ENCODE measurements at places on chromosomes 4 and X.

- DNase-seq, result no peak
Measured at GRCh38 chrX:41429592-41429991, 17.6 kb upstream of the NYX start.

DNA sequence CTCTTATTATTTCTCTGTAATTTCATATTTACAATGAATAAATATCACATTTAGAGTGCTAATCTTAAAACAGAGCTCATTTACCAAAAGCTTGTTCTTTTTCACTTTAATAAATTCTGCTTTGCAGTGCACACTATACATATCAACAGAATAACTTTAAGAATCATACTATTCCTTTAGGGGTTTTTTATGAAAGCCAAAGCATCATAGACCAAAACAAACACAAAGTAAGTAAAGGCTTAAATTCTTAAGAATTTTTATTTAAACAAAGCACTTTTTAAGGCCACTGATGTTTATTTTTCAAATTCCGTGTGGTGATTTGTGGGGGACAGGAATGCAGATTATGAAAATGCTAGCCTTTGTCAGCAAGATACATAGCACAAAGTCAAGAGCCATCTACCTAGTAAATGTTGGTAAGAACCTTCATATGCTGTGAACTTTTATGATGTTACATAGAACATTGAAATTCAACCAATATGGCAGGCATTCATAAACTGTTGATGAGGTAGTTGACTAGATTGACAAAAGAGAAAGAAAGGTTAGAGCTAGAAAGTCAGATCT is 17.8 kb downstream of the TIGD2 start:
- no peak for DNase-seq

GRCh38 chrX:139920316-139920715 is 12.5 kb downstream of the ATP11C start:
- no peak for DNase-seq

GRCh38 chrX:119481323-119481801 is 13.1 kb downstream of the SLC25A5 start:
- no peak for DNase-seq

- no peak for DNase-seq
Measured at GRCh38 chr4:82779032-82779431, 19.6 kb downstream of the SCD5 start.

- DNase-seq, result no peak
Measured at GRCh38 chr4:132001542-132001941, 1147.6 kb upstream of the PCDH10 start.

DNA sequence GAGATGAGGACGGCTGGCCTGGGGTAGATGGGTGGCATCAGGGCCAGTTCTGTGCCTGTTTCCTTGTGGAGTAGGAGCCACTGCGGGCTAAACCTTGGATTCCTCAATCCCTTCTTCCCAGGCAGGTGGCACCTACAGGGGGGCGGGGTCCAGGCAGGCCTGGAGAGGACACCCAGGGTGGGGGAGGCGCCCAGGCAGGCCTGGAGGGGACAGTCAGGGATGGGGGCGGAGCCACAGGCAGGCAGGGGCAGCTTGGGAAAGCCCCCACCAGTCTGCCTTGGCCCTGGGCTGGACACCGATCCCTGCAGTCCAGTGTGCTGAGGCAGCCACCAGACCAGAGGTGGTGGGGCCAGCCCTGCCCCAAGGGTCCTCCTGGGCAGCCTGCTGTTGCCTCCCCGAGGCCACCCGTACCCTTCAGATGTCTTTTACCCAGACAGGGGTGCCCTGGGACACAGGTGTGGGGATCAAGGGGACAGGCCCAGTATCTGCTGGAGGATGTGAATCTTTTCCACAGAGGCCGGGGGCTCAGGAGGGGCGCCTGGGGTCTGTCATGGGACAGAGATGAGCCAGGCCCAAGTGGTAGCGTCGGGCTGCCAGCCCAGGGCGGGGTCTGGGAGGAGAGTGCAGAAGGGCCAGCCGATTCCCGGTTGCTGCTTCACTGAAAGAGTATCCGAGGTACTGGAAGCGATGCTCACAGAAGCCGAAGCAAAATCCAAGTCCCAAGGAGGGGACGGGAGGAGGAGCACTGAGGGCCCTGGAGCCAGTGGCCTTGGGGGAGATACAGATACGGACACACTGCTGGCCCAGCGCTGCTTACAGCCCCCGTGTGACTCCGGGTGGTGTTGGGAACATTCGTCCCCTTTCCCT is 34.5 kb downstream of the LRPAP1 start:
- DNase-seq, result no peak

- DNase-seq, result no peak
Measured at GRCh38 chrX:40700640-40701342, 34.6 kb downstream of the MED14 start.

DNA sequence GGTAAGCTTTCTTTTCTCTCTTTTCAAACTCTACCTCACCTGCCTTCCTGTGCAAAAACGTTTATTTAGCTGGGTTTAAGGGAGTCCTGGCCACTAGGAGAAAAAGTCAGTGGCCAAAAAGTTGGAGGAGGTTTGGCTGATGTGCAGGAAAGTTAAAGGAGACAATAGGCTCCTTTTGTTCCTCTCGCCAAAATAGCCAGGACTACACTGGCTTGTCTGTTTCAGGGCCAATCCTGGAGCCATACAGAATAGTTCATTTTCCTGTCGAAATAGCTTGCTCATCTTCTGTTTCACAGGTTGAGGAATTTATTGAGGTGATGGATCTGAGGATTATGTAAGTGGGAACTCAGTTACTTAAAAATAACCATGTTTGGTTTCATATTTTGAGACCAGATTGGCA is 423 bp downstream of the HEPH start:
- no peak for DNase-seq

- no peak for DNase-seq
Measured at GRCh38 chrX:48911412-48912182, at the start of gene SLC35A2. SLC35A2 (minus strand) TSS chrX:48911646; CDS start chrX:48911636, 10 bp downstream.

DNA sequence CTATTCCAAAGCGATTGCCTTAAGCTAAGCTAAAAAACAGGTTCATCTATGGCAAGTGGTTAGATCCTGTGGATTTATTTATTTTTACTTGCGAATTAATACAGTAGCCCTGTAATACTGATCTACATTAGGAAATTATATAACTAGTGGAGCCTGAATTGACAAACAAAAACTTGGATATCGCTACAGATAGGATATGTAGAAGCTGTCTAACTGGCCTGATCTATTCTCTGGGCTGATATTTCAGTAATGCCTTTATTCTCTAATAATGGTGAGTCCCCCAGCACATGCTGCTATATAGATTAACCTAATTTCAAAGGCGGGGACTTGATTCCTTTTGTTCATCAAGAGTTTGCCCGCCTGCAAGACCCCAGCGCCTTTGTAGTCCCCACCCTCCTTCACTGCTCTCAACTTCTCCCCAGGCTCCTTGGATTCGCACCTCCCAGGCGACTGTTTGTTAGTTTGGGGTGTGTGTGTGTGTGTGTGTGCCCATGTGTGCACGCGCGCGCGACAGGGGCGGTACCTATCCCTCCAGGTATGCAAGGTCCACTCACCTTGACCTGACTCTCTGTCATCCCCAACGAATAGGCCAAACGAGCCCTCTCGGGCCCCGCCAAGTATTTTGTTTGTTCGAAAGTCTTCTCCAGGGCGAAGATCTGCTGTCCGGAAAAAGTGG is 3.8 kb downstream of the NKX6-1 start:
- DNase-seq, result no peak

- no peak for DNase-seq
Measured at GRCh38 chr4:39792529-39792928, 94.6 kb downstream of the UBE2K start.

DNA sequence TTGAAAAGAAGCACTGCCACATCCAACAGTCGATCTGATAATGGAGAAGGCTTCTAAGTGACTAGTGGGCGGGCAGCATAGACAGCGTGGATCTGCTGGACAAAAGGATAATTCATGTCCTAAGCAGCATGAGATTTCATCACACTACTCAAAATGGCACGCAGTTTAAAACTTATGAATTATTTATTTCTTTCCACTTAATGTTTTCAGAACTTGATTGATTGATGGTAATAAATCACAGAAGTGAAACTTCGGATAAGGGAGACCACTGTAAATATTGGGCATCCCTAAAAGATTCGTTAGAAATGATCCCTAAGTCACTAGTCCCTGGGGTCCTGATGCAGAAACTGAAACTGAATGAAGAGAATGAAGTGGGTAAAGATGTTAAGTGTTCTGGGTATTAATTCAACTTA is 93.0 kb upstream of the ANK2 start:
- no peak for DNase-seq

GRCh38 chr4:40845154-40845835 is 95.5 kb downstream of the NSUN7 start:
- DNase-seq, result no peak

- DNase-seq, result no peak
Measured at GRCh38 chrX:82816562-82816961, 691.5 kb upstream of the POU3F4 start.

GRCh38 chr4:74768857-74769525 is 25.3 kb downstream of the BTC start:
- no peak for DNase-seq

DNA sequence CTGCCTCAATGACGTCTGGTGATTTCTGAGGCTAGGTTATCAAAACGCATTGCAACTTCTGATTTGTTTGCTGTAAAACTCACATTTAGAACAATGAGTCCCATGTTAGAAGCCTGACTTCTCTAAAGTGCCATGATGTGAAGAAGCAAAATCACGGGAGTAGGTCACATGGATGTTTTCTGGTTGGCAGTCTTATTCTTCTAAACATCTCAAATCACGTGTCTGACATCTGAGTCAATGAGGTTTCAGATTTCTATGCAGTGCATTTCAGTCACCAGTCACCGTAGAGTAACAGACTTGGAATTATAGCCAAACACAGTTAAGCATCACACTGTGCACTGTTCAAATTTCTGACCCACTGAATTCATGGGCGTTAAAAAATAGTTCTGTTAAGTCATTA is 482.1 kb downstream of the TMA16 start:
- DNase-seq, result no peak

DNA sequence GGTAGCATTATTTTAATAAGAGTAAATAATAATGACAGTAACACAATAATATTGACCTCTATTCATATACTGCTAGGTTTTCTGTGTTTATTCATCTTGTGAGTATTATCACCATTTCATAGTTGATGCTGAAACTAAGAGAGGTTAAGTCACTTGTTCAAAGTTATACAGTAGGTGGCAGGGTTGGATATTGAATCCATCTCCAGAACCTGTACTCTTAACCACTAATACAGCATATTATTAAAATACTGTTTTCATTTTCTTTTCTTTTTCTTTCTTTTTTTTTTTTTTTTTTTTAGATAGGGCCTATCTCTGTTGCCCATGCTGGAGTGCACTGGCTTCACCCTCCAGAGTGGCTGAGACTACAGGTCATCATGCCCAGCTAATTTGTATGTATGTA is 7.1 kb upstream of the ELF2 start:
- DNase-seq, result no peak

GRCh38 chr4:8836664-8837171 is 34.9 kb downstream of the HMX1 start:
- DNase-seq, result no peak

DNA sequence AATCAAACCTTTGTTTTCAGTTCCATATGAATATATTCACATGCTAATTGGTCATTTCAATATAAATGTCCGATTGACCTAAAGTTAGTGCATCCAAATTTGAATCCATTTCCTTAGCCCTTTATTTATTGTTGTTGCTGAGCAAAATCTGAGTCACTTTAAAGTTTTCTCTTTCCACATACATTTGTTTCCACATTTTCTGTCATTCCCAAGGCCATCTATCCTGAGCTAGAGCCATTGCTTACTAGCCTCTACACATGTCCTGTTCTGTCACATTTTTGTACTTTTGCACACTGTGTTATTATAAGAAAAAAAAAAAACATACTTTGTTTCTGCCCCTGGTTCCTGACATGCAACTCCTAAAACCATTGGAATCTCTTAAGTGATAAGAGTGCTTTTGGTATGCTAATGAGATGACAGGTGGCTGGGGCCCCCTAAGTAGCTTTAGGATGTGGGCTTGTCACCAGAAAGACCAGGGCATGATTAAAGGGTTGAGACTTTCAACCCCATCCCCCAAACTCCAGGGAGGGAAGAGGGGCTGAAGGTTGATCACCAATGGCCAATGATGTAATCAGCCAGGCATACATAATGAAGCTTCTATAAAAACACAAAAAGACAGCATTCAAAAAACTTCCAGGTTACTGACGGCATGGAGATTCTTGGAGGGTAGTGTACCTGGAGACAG is 353.3 kb upstream of the MAGEB16 start:
- no peak for DNase-seq

- DNase-seq, result no peak
Measured at GRCh38 chr4:162791226-162791625, 375.5 kb downstream of the NAF1 start.

DNA sequence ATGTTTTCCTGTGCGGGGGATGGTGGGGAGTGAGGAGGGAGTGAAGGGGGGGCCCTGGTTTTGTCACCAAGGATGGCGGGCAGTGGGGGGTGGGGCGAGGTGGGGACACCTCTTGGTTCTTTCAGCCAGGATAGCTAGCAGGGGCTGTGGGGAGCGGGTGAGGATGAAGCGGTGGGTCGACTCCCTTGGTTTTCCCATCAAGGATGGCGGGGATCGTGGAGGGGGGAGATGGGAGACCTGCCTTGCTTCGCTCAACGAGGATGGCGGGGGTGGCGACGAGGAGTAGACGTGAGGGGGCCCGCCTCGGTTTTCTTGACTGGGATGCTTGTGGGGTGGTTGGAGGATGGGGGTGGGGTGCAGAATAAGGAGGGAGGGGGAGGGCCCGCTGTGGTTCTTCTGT is 643 bp downstream of the FHL1 start:
- no peak for DNase-seq

- no peak for DNase-seq
Measured at GRCh38 chr4:159018062-159018629, 84.7 kb upstream of the RAPGEF2 start.

DNA sequence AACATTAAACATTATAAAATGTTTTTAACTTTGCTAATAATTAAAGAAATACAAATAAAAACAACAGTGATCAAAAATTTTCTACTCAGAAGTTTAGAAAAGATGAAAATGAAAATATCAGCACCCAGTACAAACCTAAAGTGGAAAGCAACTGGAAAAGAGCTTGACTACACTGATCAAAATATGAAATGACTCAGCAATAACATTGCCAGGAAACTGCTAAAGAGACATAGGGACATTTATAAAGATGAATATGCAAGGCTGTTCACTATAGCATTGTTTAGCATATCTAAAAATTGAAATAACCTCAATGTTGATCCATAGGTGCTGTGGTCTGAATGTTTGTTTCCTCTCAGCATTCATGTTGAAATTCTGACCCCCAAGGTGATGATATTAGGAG is 88.5 kb upstream of the NOCT start:
- no peak for DNase-seq

- no peak for DNase-seq
Measured at GRCh38 chr4:162866565-162866964, 300.1 kb downstream of the NAF1 start.

GRCh38 chrX:77548751-77549150 is 101.6 kb downstream of the FGF16 start:
- DNase-seq, result no peak

DNA sequence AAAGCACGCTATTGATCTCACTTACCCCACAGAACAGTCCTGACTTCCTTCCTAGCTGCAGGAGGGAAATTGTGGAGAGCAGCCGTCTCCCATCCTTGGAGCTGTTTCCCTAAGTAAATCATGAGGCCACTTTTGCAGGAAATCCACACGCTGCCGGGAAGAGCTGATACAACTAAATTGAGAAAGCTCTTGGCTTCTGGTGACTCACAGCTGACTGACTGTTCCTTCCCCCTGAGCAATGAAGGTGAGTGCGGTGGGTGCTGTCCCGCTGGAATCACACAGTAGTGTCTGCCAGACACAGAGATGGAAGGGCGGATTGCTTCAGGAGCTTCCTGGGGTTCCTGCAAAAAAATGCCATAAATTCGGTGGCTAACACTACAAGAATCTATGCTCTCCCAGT is 268.9 kb downstream of the ASMT start:
- DNase-seq, result no peak

Measured in Panc1 (cell line).